ENCODE measurements at places on chromosomes 6 and 20.

- DNase-seq: no peak
Measured at GRCh38 chr6:11705069-11705468, 73.5 kb downstream of the ADTRP start.

DNA sequence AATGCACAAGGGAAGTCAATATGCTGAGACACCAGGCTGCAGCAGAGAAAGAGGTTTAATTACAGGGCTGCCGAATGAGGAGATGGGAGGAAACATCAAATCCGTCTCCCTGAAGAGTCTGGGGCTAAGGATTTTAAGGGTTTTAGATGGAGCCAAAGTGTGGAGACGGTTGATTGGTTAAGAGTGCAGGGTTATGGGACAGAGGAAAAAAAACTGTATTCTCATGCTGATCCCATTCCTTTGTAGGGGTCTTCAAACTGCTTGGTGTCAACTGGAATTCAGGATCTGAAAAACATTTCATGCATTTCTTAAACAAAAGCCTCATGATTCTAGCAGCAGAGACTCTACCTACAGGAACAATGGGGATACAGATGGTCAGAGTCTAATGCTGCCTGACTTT lies 96.1 kb upstream of the SYNDIG1 start:
- no peak for DNase-seq

DNA sequence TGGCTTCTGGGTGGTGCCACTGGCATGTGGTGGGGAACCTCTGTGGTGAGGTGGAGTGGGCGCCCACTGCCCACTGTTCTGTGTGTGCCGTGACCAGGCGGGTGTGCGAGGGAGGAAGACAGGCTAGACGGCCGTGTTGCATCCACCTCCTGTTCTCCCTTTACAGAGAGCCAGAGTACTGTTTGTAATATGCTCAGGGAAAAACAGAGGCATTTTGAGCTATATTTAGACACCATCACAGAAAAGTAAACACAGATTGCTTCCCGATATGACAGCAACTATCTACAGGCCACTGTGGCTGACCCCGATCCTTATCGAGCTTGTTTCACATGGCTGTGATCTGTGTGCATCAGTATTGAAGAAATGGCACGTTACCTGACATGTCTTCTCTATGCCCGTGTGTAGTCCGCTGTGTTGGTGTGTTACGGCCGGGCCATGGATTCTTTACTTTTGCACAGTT lies 45.6 kb downstream of the ARID1B start:
- no peak for DNase-seq

GRCh38 chr6:166563805-166564204 lies 22.7 kb downstream of the RAMACL start:
- no peak for DNase-seq

GRCh38 chr6:134233180-134233955 lies 84.5 kb downstream of the SGK1 start:
- no peak for DNase-seq

DNA sequence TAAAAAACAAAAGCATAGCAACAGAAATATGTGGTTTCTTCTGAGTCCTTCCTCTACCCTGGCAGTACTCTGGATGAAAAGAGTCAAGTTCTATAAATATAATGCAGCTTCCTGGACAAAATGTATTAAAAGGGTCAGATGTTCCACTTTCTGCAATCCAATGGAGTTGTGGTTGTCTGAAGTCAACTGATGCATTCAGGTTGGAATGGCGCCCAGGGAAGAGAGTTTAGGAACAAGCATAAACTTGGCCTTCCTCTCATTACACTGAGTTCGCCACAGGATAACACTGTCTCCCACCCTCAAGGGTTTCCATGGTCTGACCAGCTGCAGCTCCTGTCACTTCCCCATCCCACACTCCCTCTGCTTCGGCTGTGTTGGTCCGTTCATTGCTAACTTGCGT lies 66.4 kb downstream of the PLEKHG1 start:
- no peak for DNase-seq

GRCh38 chr6:130848945-130849344 lies 21.7 kb downstream of the SMLR1 start:
- no peak for DNase-seq
